T-helper 17 cell (primary cell): ENCODE measurements at places on chromosomes 2 and 18. TPM values are rescaled to one million over a fixed set of nuclear protein-coding genes. Genes with fewer than 3 reads are reported as not detected.
A peak's percentile ranks its signal among the peaks of the same experiment; 100 is the strongest.

DNA sequence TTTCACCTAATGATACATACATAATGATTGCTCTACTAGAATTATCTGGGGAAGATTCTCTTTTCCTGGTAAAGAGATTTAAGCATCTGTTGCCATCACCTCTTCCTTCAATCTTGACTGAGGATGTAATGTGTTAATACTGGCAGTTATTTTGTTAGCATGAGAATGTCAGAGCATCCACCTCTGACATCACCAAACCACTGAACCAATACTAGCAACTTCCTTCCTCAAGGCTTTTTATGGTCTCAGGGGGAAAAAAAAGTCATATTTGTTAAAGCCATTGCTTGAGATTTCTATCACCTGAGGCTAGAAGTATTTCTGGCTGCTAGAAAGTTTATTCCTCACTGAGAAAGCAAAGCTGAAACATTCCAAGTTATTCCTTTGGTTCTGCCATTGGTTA lies 48.5 kb downstream of the DSEL start:
- H3K27ac ChIP-seq = no peak overlapping the region
- no peak overlapping the region for H3K4me3 ChIP-seq
- no peaks in the 10 kb centered on the region for H3K36me3 ChIP-seq
- no peak for DNase-seq
- H3K4me1 ChIP-seq = peaks cover 10% of the 10 kb centered on the region

Gene ACTR1B
- 98.0 TPM for total RNA-seq

DNA sequence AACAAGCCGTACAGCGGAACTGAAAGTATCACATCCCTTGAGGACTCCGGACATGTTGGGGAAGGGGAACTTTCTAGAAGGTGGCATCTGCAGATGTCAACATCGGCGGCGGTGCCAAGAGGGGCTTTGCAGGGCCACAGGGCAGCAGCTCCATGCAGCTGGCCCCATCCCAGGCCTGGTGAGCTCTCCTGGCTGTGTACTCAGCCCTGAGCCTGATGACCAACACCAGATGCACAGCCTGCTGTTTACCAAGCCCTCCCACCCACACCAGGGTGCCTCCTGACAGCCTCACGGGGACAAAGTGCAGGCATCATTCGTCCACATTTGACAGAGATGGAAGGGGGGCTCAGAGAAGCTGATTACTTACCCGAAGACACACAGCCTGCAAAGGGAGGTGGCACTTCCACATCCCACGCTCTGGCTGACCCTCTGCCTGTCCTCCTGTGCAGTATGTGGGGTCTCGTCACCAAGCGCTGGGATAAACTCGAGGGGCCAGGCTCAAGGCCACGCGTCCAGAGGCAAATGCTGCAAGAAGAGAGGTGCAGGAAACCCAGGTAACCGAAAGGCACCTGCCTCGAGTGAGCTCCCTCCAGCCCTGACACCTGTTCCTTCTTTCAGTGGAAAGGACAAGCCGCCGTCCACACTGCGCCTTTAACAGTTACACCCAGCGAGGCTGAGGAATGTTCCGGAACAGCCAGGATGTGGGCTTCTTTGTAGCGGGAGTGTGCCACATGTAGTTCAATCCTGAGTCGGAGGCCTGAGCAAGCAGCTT lies 69.0 kb upstream of the ASAP2 start:
- peaks cover 3% of the 10 kb centered on the region for H3K36me3 ChIP-seq
- no peak overlapping the region for H3K4me3 ChIP-seq
- DNase-seq = no peak
- H3K4me1 ChIP-seq = no peaks in the 10 kb centered on the region
- no peak overlapping the region for H3K27ac ChIP-seq

DNA sequence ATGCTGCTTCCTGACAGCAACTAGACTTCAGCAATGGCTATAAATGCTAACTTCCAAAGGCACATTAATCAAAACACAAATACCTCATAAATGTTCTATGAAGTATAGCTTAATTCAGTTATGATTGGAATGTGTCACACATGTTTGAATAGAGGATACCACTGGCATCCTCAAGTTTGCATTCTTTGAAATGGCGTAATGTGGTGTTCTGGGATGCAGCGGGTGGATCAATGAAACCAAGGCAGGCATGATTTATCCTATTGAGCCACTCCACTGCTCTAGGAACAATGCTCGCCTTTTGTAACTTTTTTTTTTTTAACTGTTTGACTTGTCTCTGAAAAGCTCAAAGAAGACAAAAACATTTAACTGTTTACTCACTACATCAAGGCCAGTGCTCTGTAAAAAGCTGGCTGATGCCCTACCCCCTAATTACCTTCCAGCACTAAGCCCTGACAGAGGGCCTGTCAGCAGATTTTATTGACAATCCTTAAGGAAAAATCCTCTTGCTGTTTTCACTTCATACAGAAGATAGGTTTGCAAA lies 278.8 kb upstream of the SESTD1 start:
- no peak for DNase-seq
- H3K4me3 ChIP-seq = no peak overlapping the region

Gene CDK15
- not detected for total RNA-seq

DNA sequence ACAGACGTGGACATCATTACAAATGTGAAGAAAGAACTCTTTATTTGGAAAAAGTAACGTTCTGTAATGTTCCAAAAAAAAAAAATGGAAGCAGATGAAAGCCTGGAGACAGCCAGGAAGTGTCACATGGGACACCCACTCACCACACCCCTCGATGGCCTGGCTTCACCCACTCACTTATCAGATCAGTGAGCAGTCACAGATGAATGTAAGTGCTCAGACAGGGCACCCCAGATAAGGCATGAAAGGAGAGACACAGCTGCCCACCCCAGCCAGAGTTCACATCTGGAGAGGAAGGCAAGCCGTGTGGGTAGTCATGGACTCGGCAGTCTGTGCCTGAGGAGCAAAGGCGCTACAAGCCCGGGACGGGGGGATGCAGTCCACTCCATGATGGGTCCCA lies 105.2 kb downstream of the SEPTIN10 start:
- H3K36me3 ChIP-seq = no peaks in the 10 kb centered on the region
- no peak overlapping the region for H3K4me3 ChIP-seq
- no peak for DNase-seq
- H3K27me3 ChIP-seq = peaks cover 16% of the 10 kb centered on the region
- H3K4me1 ChIP-seq = peaks cover 8% of the 10 kb centered on the region

DNA sequence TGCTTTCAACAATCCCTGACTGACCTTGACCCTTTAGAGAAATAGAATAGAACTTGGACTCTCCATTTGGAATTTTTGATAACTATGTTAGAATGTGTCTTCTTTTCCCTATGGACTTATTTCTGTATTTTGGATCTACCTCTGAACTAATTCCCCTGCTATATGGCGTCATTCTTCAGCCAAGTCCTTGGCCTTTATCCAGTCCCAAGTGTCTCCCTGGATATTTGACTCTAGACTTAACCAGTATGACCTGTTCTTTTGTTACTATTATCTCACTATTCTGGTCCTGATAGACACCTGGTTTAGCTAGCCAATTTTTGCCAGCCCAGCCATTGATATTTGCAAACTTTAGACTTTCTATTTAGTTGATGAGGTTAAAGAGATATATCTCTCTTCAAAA lies 186.8 kb downstream of the KCNS3 start:
- H3K4me3 ChIP-seq = no peak overlapping the region
- H3K4me1 ChIP-seq = no peaks in the 10 kb centered on the region
- DNase-seq = no peak
- H3K27ac ChIP-seq = no peak overlapping the region

GRCh38 chr18:25047983-25048382 lies 304.0 kb downstream of the ZNF521 start:
- H3K27me3 ChIP-seq = no peaks in the 10 kb centered on the region
- H3K36me3 ChIP-seq = no peaks in the 10 kb centered on the region
- no peak overlapping the region for H3K4me3 ChIP-seq
- DNase-seq = no peak

GRCh38 chr18:58045242-58046092 lies 1.4 kb downstream of the NEDD4L start:
- H3K27me3 ChIP-seq = peaks cover 28% of the 10 kb centered on the region
- peaks cover 3% of the 10 kb centered on the region for H3K36me3 ChIP-seq
- H3K27ac ChIP-seq = peak overlapping the region; percentile 72
- peaks cover 18% of the 10 kb centered on the region for H3K4me1 ChIP-seq
- H3K4me3 ChIP-seq = peak overlapping the region; percentile 91

GRCh38 chr2:20929721-20930120 lies 106.8 kb upstream of the LDAH start:
- DNase-seq = no peak
- no peaks in the 10 kb centered on the region for H3K4me1 ChIP-seq
- no peak overlapping the region for H3K27ac ChIP-seq
- no peaks in the 10 kb centered on the region for H3K36me3 ChIP-seq

Gene CD207
- 0.23 TPM for total RNA-seq

Gene LBX2
- total RNA-seq = 0.26 TPM
